Activated CD4-positive, alpha-beta T cell treated with anti-CD3 and anti-CD28 coated beads for 24 hours (primary cell): ENCODE measurements at places on chromosomes 1 and 21.

DNA sequence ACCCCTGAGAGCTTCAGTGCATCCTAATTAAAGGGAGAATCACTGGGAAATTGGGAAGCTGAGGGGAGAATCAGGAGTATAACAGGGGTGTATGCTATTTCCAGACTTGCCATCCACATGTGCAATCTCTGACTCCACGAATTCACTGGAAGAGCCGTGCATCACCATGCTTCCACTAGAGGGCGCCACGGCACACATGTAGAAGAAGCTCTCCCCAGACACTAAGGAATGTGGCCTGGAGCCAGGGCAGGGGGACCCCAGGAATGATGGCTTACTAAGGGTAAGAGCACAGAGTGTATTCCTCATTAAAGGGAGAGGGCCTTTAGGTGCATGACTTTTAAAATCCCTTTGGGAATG, 81.5 kb downstream of the ABCA4 start:
- DNase-seq = peak; percentile 30

DNA sequence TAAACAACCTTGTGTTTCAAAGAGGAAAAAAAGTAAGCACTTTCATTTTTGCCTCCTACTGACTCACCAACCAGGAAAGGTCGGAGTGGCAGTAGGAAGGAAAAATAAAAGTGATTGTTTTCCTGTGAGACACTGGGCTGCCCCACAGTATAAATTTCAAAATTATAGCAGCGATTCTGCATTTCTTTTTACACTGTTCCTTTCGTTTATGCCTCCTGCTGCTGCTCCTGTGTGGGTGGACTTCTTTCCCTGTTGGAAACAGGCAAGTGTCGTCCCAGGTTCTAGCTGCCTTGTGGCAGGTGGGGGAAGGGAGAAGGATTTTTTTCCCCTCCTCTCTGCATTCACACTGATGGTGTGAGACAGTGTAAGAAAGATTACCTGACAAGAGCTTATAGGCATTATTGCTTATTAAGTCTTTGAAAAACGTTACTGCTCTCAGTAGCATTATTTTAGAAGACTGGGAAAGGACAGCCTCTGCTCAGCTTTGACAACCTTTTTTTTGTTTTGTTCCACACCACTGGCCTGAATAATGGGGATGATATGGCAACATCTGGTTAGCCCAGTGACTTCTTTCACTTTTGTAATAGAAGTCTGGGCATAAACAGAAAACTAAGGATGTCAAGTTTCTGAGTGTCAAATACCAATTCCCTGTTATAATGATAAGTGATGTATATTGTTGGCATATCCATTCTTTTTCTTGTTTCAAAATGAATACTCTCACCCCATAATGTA, 77.9 kb downstream of the NEK7 start:
- no peak for DNase-seq

DNA sequence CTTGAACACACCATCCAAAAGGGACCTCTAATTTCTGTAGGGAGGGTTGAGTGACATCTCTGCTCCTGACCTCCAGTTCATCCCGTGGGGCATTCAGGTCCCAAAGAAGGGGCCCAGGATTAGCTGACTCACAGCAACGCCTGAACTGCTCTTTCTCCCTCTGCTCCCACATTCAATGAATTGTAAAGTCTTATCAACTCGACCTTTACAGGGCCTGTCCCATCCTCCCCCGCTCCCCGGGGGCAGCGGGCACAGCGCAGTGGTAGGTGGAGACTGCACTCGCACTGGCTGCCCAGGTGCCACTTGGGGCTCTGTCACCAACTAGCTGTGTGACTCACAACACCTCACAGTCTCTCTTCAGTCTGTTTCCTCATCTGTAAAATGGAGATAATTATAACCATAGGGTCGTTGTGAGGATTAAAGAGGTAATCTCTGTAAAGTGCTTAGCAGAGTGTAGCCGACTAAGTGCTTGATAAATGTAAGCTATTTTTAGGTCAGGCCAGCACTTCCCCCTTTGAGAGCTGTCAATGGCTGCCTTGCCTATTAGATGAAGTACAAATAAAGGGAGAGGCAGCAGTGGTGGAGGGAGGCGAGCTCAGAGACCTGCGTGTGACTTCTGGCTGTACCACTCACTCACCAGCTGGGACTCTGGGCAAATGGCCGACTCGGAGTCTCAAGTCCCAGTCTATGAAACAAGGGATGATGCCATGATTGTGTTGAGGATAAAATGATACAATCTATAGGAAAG, 637 bp upstream of the MYBPHL start:
- DNase-seq = no peak

GRCh38 chr1:197400522-197400902, 132.5 kb downstream of the CRB1 start:
- no peak for DNase-seq

- no peak for DNase-seq
Observed at GRCh38 chr1:226864311-226864710, 6.1 kb upstream of the PSEN2 start.

- no peak for DNase-seq
Observed at GRCh38 chr1:8879922-8880676, 1.6 kb upstream of the ENO1 start.

DNA sequence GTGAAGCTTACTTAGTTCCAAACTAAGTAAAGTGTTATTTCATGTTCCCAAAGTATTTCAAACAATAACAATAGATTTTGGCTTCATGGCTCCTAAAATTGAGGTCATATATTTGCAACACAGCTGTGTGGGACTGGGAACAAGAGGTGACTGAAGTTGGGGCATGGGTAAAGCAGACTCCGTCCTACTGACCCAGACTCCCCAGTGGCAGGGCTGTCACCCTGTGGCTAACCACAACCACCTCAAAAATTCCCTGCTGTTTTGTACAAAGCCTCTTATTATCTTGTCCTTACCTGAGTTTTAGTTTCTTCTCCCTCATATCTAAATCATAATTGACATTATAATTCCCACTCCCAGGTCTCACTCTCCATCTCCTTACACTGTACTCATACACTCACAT, 117.6 kb downstream of the PTGER3 start:
- no peak for DNase-seq
